ENCODE measurements at places on chromosomes 13 and 19.

GRCh38 chr19:45403781-45404556 lies 900 bp downstream of the PPP1R13L start:
- peak; percentile 63 for DNase-seq

DNA sequence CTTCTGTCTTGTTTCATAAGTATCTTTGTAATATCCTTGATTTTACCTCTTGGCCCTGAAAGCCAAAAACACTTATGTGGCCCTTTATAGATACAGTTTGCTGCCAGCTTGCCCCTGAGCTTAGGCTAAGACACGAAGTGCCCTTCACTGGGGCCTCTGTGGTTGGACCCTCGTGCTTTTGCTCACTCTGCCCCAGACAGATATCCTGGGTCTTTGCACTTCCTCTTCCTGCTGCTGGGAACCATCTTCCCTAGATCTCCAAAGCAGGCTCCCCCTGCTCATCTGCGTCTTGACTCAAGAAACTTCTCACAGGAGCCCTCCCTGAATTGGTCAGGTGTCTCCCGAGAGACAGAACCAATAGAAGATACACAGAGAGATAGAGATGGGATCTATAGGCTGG lies 2.0 kb upstream of the TNFSF14 start:
- no peak for DNase-seq

- peak; percentile 63 for DNase-seq
Observed at GRCh38 chr19:1445185-1445931, 4.6 kb upstream of the APC2 start.

- no peak for DNase-seq
Observed at GRCh38 chr19:4322942-4323665, 15.5 kb downstream of the STAP2 start.

- no peak for DNase-seq
Observed at GRCh38 chr19:38733241-38733492, 11.1 kb downstream of the CAPN12 start.

- DNase-seq = no peak
Observed at GRCh38 chr13:79194727-79195126, 211.3 kb downstream of the RBM26 start.

DNA sequence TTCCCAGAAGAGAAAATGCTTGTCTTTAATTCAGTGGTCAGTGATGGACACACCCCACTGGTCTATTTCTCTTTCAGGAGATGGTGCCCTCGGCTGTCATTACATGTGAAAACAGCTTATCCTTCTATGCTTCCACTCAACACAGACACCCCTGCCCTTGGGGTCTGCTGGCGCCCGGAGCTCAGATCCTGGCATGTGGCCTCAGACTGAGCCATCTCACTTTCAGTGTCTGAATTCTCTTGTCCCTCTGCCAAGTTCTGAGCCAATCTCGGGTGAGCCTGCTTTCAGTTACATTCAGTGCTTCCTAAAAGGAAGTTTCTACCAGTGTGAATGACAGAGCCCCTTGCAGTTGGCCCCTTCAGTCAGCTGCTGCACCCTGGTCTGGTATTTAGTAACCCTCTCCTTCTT lies 293.6 kb downstream of the DNAJC15 start:
- peak; percentile 74 for DNase-seq

GRCh38 chr13:74870865-74871264 lies 611.1 kb downstream of the TBC1D4 start:
- DNase-seq = peak; percentile 11

DNA sequence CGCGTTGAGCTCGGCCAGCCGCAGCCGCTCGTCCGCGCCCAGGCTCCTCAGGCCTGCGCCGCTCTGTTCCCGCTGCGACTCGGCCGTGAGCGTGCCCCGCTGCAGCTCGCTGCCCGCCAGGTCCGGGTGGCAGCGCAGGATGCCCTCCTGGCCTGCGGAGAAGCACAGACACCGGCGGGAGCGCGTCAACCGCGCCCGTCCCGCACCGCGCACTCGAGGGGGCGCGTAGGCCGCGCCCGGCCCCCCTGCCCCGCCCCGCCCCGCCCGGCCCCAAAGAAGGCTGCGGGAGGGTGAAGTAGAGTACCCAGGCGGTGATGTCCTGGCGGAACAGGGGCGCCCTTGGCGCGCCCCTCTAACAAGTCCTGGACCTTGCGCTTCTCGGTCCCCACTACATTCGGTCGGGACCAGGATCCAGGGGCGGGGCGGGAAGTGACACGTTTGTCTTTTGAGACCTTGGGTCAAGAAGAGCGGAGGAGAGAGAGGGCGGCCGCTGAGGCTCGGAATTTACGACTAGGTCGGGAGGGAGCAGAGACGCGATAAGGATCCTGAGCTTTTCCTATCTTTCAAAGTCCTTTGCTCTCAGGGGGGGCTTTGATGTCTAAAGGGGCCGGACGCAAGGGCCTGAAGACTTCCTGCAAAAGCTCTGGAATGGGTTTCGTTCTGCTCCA lies 9.3 kb upstream of the CDX2 start:
- no peak for DNase-seq

GRCh38 chr19:17458970-17459369 lies 1.8 kb downstream of the NXNL1 start:
- no peak for DNase-seq

DNA sequence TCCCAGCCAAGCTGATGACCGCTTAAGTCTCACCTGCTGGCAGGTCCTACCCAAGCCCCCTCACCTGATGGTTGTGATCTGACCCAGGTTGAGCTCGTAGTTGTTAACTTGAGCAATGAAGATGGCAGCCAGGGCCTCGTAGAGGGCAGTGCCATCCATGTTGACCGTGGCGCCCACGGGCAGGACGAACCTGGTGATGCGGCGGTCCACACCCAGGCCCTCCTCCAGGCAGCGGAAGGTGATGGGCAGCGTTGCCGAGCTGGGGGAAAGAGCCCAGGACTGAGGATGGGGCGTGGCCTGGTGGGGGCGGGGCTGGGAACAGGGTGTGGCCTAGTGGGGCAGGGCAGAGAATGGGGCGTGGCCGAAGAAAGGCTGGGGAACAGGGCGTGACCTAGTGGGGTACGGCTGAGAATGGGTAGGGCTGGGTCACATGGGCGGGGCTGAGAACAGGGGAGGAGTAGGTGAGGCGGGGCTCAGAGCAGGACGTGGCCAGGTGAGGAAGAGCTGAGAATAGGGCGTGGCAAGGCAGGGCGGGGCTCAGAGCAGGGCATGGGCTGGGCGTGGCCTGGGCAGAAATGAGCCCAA lies 12.9 kb downstream of the OR7C2 start:
- no peak for DNase-seq

DNA sequence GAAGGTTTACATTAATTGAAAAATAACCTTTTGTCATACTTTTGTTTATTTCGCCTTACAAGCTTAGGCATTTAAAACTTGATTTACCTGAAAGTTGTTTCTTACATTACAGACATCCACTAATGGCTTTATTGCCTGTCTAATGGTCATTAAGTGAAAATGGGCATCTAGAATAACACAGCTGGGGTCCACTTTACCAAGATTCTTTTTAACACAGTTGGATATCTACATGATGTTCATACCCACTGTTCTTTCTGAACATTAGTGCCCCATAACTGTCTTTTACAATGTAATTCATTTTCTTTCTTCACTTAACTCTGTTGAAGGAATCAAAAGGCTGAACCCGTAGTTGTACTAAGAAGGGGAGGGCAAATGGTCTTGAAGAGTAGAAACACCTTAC lies 19.8 kb upstream of the KLHL1 start:
- no peak for DNase-seq

- no peak for DNase-seq
Observed at GRCh38 chr13:112068540-112069060, 1.7 kb downstream of the SOX1 start.

DNA sequence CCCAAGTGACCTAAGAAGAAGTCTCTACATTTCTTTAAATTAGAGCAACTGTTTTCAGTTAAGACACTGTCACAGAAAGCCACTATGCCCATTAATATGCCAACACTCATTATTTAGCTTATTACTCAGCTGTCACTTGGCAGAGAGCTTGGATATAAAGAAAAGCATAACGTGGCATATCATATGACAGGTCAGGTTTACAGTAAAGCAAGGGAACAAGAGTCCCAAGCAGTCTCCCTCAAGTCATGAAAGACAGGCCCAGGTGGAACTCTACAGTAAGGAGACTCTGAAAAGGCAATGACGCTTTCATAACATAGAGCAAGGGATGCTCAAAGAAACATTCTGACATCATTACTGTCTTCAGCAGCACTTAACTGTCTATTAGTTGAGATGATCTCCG lies 6.3 kb downstream of the LHFPL6 start:
- DNase-seq = peak; percentile 46

DNA sequence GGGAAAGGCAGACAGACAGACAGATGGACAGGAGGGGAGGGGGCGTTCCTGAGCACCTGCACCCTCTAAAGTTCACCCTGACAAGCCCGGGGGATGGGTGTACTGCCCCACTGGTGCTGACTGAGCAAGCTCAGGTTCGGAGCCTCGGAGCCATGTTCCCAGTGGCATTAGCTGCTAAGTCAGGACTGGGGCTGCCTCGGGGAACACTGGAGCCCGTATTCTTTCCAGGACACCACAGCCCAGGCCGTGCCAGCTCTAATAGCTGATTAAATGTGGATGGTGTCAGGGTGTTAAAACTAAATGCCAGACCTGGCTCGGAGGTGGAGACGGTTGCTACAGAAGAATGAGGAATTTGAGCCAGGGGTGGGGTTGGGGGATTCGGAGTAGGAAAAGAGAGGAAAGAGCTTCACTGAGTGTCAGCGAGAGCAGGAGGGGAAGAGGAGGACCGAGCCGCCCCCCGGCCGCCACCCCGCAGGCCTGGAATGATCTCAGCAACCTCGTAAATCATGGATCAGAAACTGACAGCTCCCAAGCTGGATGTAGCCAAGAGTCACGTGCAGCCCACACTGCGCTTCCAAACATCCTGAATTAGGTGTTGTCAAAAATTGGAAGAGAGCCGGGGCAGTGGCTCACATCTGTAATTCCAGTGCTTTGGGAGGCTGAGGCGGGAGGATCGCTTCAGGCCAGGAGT lies 10.4 kb downstream of the MAP2K2 start:
- DNase-seq = no peak

- no peak for DNase-seq
Observed at GRCh38 chr19:7820588-7820987, 9.4 kb upstream of the EVI5L start.

GRCh38 chr13:113489171-113489548 lies 1.4 kb downstream of the DCUN1D2 start:
- no peak for DNase-seq

DNA sequence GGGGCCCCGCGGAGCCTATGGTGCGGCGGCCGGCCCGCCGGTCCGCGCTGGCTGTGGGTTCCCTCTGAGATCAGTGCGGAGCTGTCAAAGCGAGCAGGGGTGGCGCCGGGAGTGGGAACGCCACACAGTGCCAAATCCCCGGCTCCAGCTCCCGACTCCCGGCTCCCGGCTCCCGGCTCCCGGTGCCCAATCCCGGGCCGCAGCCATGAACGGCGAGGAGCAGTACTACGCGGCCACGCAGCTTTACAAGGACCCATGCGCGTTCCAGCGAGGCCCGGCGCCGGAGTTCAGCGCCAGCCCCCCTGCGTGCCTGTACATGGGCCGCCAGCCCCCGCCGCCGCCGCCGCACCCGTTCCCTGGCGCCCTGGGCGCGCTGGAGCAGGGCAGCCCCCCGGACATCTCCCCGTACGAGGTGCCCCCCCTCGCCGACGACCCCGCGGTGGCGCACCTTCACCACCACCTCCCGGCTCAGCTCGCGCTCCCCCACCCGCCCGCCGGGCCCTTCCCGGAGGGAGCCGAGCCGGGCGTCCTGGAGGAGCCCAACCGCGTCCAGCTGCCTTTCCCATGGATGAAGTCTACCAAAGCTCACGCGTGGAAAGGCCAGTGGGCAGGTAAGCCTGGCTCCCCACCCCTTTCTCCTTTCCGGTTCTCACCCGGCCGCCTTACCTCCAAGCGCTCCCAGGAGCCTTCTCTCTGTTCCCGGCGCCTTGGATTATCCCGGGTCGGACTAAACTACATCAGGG lies at the start of gene PDX1:
Gene PDX1 (plus strand): TSS at position 67 of the 743 bp plus-strand sequence. CDS start 139 bp downstream, at position 206.
- DNase-seq = no peak

GRCh38 chr13:30685320-30685859 lies 50.0 kb upstream of the ALOX5AP start:
- DNase-seq = no peak

GRCh38 chr13:20414546-20415305 lies 110.9 kb downstream of the CRYL1 start:
- no peak for DNase-seq

- DNase-seq = no peak
Observed at GRCh38 chr19:49389406-49389805, 1.4 kb downstream of the KASH5 start.

DNA sequence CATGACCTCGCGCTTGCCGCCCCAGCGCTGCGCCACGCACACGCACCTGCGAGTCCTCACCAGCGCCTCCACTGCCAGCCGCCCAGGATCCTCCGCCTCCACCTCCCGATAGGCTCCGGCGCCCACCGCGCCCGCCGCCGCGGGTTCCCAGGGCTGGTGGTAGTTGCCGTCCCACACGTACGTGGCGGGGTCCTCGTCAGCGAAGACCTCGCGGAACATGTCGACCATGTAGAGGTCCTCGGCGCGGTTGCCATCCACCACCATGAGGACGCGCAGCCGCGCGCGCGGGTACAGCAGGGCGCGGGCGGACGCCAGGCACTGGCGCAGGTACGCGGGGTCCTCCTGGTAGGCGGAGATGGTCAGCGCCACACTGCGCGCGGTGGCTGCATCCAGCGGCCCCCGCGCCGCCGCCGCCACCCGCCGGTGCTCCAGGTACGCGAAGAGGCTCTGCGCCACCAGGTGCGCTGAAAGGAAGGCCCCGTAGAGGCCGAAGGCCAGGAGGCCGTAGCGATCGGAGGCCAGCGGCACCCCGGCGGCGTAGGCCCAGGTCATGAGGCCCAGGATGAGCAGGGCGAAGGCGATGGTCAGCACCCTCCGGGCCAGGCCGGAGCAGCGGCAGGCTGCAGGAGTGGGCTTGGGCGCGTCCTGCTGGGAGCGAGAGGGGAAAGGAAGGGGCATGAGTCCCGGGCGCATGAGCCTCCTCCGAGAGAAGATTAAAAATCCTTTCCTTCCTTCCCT lies 4.4 kb downstream of the HAS1 start:
- no peak for DNase-seq

GRCh38 chr13:52925251-52925650 lies 76.8 kb upstream of the PCDH8 start:
- no peak for DNase-seq

- DNase-seq = no peak
Observed at GRCh38 chr13:108993346-108993745, 363.9 kb downstream of the MYO16 start.

DNA sequence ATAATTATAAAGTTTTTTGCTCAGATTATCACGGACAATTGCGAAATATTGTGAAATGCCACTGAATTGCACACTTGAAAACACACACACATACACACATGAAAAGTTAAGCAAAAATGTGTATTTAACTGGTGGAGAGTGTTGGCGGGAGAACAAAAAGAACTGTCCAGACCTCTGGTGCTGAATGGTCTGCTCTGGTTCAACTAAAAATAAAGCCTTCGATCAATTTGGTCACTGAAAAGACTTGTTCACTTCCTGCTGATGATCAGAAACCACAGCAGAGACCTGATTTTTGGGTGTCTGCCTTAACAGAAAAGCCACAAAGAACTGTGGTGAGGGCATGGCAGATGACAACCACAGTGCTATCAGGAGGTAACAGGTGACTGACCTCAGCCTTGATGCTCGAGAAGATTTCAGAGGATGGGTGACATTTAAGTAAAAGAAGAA lies 4.0 kb upstream of the IGFL1 start:
- DNase-seq = peak; percentile 27
